Activated naive CD8-positive, alpha-beta T cell treated with anti-CD3 and anti-CD28 coated beads, Interleukin-2, amount 50 U/mL, for 16 hours (primary cell): ENCODE measurements at places on chromosomes 12 and 14.

- no peak for DNase-seq
Measured at GRCh38 chr14:95173518-95173917, 16.2 kb upstream of the DICER1 start.

- no peak for DNase-seq
Measured at GRCh38 chr14:97336816-97337215, 539.6 kb downstream of the VRK1 start.

GRCh38 chr12:3125674-3126073, 48.5 kb downstream of the TSPAN9 start:
- no peak for DNase-seq

- DNase-seq = no peak
Measured at GRCh38 chr12:54127538-54128259, 61.1 kb downstream of the SMUG1 start.

DNA sequence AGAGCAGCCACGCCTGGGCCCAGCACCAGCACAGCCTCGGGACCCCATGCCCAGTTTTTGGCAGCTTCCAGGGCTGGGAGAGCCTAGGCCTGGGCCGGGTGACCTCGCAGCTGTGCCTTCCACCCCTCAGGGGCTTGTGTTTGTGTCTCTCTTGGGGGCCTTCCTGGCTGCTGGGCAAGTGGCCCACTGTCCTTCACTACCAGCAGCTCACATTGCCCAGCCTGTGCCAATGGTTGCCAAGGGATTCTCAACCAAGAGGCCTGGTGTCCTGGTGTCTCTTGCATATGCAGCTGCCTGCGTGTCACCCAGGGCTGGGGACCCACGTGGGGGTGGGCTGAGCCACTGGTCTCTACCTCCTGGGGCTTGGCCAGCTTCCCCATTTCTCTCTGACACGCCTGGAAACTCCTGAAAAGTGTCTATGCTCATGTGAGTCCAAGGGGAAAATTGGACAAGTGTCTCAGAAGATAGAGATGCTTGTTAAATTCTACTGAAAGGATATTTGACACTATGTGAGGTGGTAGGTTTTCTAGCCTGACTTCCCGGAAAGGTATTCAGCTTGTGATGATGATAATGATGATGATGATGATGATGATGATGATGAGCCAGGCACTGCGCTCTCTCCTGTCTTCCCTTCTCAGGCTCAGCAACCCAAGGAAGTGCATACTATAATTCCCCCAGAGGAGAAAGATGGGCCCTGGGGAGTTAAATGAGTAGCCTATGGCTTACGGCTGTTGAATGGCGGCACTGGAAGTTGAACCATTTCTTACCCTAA, 48.8 kb upstream of the ESRRB start:
- no peak for DNase-seq

GRCh38 chr12:108821407-108822397, 35.7 kb downstream of the SSH1 start:
- DNase-seq = no peak
